KBM-7 (cell line): ENCODE measurements at places on chromosomes 11 and 22.

- DNase-seq = no peak
These were observed 50.1 kb downstream of the LRRC32 start for GRCh38 chr11:76620489-76620888.

DNA sequence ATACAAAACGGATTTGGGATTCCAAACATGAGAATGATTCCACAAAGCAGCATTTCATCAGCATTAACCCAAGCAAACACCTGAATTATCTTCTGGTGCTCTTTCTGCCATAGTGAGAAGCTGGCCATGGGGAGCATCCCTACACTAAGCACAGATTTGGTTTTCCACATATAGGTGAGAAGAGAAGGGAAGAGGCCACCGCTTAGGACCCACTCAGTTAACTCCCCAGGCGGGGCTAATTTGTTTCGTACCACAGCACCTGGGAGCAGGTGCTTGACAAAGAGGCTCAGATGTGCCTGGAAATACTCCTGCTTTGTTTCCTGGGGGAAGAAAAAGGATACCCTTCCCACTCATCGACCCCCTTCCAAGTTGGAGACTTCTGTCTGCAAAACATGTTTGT, 64.2 kb downstream of the RAB30 start:
- no peak for DNase-seq

DNA sequence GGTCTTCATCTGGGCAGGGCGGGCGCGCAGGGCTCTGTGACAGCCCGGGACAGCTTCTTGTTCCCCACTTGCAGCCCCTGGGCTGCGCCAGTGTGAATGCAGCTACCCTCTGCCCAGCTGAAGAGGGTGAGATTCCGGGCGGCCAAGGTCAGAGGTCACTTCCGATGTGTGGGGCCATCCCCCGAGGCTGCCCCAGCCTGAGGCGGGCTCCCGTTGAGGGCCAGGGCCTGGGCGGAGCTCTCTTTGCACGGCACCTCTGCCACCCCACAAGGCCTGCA, 23.9 kb downstream of the MOB2 start:
- DNase-seq = no peak

DNA sequence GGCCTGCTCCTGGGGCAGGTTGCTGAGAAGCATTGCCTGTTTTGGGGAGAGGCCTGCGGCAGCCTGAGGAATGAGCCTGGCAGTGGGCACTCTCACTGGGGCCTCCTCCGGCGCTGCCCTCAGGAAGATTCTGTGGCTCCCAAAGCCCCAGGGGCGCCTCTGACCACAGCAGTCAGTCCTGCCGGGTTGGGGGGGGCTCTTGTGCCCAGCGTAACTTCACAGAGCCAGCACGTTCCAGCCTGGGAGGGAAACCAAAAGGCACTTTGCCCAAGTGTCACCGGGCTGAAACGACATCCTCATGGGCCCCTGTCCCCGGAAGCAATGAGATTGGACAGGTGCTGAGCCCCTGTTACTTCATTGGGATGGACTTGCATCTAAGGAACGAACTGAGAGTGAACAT, 4.3 kb upstream of the LRP5 start:
- no peak for DNase-seq

- DNase-seq = peak; percentile 47
These were observed at the start of gene APOL1 for GRCh38 chr22:36252754-36253522. Gene APOL1, plus strand, starts transcription at chr22:36253133. Its CDS starts 1,823 bp downstream, at chr22:36254956.

DNA sequence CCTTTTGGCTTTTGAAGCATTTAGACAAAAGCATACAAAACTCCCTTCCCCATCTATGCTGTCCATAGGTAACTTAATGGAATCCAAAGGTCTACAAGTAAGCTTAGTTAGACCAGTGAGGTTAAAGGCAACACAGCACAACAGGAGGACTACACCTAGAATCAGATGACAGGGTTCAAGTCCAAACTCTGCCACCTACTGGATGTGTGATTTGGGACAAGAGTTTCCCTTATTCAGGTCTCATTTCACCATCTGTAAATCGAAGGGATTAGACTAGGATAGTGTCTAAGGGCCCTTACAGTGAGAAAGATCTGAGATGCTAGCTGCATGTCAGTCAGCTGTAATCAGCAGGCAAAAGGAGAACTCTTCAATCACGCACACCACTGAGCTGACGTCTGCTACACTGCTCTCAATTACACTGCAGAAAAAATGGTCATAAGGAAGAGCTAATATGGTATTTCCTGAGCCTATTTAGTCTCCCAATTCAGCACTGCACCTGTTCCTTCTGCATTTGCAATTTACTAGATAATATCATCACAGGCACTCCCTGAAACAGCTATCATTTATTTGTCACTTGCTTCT, 82.2 kb downstream of the SERGEF start:
- no peak for DNase-seq

DNA sequence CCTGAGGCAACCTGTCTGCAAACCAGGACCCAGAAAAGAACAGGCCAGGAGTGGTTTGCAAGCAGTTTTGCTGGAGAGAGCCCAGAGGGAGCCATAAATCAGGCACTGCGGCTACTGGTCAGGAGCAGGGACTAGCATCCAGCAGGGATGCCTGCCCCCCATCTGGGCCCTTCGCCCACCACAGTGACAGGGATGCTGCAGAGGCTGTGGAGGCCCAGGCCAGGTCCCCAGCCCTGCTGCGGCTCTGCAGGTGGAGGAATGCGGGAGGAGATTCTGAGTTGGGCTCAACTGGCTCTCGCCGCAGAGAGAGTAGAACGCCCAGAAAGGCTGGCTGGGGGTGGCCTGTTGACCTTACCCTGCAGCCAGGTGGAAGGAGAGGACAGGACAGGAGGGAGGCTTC, 16.4 kb upstream of the NEFH start:
- DNase-seq = no peak

DNA sequence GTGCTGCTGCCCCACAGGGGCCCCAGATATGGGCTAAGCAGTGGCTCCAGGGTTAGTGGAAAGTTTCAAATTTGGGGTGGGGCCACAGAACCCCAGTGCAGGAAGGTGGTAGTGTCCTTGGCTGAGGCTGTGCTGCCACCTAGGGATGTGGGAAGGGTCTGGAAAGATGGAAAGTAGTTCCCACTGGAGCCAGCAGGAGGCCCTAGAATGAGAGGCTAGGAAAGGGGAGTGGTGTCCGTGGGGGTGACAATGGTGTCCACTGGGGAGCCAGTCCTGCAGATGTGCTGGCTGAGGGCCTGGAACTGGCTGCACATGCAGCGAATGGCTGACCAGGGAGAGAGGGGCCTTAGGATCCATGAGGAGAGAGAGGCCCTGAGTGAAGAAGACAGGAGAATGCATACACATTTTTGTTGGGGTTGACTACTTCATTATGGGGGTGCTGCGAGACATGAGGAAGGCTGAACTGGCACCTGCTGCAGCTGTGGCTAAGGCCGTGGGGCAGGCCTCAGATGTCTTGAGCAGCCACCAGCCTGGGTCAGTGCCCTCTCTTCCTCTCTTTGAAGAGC, 21.1 kb downstream of the RFPL3 start:
- peak; percentile 65 for DNase-seq

- no peak for DNase-seq
These were observed 24.7 kb upstream of the SLC22A12 start for GRCh38 chr11:64566042-64566914.

DNA sequence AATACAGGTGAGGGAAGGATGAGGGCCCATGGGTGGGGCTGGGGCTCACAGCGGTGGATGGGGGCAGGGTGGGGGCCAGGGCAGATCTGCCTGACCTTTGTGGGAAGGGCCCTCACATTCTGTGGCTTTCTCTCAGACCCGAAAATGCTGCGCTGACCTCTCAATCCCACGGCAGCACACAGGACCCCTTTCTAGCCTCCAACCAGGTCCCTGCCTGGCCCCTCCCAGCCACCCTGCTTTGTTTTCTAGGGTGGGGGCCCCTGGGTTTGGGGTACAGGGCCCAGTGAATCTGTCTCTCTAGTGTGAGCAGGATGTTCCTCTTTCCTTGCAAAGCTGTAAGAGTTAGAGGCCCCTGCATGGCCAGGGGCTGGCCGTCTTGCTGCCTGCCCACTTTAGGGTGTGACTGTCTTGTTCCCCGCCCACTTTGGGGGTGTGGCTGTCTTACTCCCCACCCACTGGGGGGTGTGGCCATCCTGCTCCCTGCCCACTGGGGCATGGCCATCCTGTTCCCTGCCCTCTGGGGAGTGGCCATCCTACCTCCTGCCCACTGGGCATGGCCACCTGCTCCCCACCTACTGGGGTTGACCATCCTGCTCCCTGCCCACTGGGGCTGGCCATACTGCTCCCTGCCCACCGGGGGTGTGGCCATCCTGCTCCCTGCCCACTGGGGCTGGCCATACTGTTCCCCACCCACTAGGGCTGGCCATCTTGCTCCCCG, 11.5 kb downstream of the PARVG start:
- DNase-seq = peak; percentile 87

- DNase-seq = no peak
These were observed 348.6 kb downstream of the MN1 start for GRCh38 chr22:27452922-27453321.

- DNase-seq = no peak
These were observed 66.6 kb downstream of the MED15 start for GRCh38 chr22:20573833-20574615.

DNA sequence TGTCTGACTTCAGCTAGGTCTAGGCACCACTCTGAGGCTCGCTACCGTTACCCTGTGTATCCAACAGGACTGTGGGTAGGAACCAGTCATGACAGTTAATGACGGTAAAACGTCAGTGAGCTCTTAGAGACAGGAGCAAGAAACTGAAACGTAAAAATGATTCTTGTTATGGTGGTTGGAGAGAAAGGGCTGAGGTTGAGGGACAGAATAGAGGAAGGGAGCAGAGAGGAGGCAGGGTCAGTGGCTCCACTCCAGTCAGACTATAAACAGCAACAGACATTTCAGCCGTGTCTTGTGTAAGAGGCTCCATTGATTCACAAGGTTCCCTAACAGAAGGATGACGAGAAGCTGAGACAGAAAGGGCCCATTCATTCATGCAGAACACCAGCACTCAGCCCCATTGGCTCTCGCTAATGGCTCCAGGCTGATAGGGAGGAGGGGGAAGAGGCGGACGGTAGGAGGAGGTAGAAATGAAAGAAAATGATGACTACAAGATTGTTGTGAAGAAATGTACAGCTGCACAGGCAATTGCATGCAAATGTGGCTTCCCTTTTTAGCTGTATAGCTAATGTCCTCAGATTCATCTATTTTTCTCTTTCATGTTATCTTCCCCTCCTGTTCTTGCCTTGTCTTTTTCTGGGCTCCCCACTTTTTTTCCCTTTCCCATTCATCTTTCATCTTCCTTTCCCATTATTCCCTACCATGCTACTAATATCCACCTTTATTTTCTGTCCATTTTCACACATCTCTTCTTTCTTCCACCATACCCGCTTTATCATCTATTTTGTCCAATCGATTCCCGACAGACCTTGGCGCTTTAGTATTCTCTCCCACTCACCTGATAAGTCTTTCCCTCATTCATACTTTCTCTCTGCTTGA, 34.3 kb downstream of the ETS1 start:
- DNase-seq = peak; percentile 43

GRCh38 chr11:11022125-11022730, 164.4 kb upstream of the ZBED5 start:
- peak; percentile 56 for DNase-seq

DNA sequence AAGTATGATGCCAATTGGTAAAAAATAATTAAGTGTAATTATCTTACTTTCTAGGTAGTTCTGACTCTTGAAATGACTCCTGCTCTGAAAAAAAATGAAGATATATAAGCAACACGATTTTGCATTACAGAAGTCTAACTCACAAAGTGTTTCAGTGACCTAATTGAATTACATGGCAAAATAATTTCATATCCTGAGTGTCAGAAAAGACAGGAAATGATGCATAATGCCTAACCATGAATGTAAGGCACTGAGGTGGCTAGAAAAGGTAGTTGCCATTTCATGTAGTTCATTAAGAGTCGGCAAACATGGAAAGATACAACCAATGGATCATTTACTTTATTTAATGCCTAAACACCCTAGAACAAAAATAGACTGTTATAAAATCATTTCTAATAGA, 113.5 kb downstream of the GUCY1A2 start:
- DNase-seq = no peak

- no peak for DNase-seq
These were observed 423.7 kb upstream of the CADM1 start for GRCh38 chr11:115927823-115928329.

- DNase-seq = no peak
These were observed 102.9 kb upstream of the PAX6 start for GRCh38 chr11:31913985-31914384.

DNA sequence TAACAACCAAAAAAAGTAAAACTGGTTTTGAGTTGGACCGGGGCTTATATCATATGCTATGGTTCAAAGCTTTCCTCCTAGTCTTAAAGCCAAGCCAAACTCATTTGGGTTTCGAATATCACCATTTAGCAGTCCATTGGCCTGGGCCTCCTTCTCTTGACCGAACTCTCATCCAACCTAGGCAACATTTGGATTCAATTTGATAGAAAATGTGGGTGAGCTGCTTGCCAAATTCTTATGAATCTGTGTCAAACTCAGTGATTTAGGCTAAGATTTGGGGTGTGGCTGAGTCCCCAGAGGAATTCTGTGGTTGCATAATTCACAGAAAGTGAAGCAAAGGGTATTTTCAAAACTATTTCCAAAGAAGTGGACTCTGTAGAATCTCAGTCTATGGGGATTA, 83.7 kb downstream of the BLID start:
- DNase-seq = no peak

GRCh38 chr11:9765320-9766101, 101.6 kb downstream of the SWAP70 start:
- DNase-seq = no peak

DNA sequence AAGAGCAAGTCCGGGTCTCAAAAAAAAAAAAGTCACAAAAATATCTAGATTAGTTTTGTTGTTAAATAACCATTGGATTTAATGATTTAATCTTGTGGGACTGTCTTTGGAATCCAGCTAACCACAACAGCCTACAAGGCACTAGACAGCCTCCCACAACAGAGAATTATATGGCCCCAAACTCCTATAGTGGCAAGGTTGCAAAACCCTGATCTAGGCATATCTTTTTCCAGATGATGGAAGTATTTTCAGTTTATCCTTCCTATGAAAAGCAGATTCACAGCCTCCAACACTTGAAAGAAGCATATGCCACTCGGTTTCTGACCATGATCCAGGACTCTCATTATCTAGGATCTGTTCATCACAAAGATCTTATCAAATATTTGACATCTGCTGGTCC, 5.4 kb upstream of the C11orf87 start:
- DNase-seq = no peak

GRCh38 chr11:2913776-2914175, 15.4 kb downstream of the PHLDA2 start:
- no peak for DNase-seq

GRCh38 chr11:16338393-16338792, 18.0 kb downstream of the SOX6 start:
- DNase-seq = peak; percentile 4

DNA sequence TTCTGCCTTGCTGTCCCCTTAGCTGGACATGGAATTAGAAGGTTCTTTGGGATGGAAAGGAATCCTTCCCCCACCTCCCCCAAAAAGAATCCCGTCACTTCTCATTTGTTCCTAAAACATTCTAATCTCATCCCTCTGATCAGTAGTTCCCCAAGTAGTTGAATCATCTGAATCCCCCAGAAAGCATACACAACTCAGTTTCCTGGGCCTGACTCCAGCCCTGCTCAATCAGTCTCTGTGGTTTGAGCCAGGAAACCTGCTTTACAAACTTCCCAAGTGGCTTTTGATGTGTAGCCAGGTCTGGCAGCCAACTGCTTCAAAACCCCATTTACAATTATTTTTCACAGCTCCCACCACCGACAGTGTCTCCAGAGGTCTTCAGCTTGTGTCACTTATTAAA, 20.2 kb downstream of the C22orf31 start:
- no peak for DNase-seq
